ENCODE measurements at places on chromosomes 5 and 9.

DNA sequence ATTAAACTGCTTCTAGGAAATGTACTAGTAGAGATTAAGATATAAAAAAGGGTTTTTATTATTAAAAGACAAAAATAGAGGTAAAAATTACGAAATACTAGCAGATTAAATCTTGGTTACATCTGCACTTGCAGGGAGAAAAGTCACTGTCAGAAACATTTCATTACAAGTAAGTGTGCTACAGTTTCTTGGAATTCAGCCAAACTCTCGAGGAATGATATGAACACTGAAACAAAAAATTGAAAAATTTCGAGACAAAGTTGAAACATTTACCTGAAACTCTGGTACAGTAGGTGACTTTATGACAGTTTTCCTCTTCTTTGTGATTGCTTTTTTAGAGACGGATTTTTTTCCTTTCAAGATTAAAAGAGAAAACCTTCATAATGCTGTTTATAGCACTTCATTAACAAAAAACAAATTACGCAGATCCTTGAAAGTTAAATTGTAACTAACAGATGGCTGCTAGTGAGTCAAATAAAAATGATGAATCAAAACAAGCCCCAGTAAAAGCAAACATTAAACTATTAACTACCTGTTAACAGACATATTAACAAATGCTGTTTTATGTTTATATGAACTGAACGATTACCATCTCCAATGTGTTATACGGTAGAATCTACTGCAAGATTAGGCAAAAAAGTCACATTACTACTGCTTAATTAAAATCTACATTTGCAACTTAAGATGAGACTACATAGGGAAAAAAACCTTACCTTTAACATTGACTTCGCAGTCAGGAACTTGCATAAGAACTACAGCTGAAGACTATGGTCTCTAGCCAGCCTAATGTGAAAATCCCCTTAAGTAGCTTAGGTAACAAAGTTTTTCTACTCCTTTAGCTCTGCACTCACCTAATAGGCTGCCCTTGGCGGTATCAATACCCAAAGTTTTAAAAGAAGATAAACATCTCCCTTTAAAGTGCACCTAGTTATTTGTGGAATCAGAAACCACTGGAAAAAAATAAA lies 61.4 kb downstream of the RANBP6 start:
- DNase-seq = no peak

DNA sequence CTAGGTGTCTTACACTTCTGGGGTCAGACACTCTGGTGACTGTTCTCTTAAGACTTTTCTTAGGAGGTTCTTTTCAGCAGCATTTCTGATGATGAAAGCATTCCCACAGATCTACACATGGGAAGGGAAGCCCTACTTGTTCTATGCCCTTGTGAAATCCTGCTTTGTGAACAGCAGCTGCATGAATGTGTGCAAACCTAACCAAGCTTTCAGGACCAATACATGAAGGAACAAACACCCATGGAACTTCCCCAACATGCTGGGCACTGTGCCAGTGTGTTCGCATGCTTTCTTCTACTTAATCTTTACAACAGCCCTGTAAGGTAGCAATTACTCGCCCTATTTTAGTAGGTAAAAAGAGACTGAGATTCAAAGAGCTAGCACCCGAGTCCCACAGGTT lies 439.9 kb upstream of the KLF4 start:
- DNase-seq = no peak

- no peak for DNase-seq
These were observed 13.6 kb upstream of the CLK4 start for GRCh38 chr5:178640331-178641045.

- no peak for DNase-seq
These were observed 4.5 kb downstream of the SPARC start for GRCh38 chr5:151682240-151682639.

DNA sequence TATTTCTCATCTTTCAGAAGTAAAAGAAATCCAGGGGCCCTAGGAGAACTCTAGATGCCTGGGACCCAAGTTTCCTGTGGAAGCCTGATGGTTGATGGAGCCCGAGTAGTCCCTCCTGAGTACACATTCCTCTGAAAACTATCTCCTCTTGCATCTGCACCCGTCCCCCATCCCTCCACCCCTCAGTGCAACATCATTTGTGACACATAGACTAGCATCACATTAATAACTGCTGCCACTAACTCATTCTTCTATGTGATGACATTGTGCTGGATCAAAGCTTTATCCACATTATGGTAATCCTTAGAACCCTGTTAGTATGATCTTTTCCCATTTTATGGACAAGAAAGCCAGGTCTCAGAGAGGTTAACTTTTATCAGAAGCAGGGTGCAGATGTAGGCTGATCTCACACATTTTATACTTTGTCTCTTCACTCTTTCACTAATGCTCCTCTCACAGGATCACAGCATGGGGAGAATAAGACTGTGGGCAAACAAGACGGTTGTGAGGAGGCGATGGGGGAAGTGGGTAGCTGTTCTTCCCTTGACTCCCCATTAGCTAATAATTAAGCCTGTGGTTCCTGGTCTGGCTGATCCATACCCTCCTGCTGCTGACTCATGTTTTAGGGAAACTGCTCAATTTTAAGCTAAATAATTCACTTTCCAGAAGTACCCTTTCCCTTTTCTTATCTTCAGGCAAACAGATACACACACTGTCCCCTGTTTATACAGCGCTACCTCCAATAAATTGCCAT lies 3.9 kb upstream of the HK3 start:
- DNase-seq = no peak

GRCh38 chr9:132141344-132141947 lies 20.4 kb upstream of the NTNG2 start:
- DNase-seq = no peak

DNA sequence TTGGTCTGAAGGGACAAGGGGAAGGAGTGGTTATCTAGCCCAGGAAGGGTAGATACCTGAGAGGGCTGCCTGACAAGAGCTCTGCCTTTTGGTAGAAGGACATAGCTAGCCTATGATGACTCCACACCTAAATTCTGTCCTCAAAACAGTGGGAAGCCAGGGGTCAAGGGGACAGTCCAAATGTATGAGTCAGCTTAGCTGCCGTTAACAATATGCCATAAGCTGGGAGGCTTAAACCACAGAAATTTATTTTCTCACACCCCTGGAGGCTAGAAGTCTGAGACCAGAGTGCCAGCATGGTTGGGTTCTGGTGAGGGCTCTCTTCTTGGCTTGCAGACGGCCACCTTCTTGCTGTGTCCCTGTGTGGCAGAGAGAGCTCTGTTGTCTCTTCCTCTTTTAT lies 306.4 kb downstream of the NTRK2 start:
- no peak for DNase-seq

GRCh38 chr5:41682641-41683040 lies 172.2 kb upstream of the PLCXD3 start:
- DNase-seq = no peak

DNA sequence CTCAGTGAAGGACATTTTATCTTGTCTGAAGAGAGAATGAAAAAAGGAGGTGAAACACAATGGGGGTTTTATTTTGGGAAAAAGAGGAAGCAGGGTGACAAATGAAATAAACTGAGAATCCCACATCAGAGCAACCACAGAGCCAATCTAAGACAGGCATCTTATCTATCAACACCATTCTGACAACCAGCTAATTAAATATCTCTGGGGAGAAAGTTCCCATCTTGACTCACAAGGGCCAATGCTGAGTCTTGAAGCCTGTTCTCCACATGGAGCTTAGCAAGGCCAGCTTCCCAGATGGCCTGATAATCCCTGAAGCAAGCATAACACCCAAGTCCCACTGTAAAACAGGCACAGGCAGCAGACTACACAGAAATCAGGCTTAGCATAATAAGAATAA lies 30.4 kb downstream of the DPYSL3 start:
- no peak for DNase-seq

GRCh38 chr5:88870285-88870684 lies 12.7 kb downstream of the MEF2C start:
- DNase-seq = no peak

- DNase-seq = peak; percentile 47
These were observed 10.2 kb upstream of the LCP2 start for GRCh38 chr5:170307575-170308465.

DNA sequence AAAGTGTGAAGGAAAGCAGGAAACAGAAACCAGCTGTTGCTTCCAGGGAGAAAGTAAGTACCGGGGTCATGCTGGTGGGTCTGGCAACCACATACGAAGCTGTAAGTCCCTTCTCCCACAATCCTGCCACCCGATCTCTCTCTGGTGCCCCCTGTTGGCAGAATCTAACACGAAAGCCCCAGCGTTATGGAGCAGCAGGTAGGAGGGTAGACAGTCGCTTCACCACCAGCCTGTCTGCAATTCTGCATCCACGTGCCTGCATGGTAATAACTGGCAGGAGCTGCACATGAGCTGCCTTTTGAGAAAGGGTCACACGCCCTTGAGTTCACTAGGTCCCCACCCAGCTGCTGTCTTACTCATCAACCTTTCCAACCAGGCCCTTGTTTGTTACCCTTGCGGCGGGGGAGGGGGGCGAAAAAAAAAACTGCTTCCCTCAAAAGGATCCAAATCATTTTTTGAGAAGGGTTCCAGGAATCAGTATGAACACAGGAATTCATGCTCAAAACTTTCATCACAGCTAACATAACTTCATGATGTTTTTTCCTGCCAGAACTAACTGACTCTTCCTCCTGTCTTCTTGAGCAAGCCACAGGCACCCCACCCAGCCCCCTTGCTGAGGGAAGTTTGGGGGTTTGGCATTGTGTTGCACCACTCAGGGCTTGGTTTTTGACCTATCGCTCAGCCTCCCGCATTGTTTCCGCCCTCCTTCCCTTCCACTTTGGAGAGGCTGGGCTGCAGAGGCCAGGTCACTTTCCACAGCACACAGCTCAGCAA lies 19.6 kb upstream of the TMEM252 start:
- peak; percentile 50 for DNase-seq

DNA sequence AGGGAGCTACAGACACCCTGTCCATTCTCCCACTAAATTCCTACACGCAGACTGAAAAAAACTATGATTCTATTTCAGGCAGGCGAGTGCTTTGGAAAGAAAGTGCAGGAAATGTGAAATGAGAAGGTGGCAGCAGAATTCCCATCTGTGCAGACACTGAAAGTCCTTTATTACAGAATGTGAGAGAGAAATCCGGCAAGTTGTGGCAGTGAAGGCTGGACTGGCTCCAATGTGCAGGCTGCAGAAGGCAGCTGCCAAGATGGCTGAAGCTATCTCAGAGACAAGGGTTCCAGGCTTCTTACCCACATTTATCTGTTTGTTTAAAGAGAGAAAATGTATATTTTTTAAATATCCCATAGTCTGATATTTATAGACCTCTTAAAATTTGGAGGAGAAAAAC lies 161.8 kb upstream of the VLDLR start:
- no peak for DNase-seq

DNA sequence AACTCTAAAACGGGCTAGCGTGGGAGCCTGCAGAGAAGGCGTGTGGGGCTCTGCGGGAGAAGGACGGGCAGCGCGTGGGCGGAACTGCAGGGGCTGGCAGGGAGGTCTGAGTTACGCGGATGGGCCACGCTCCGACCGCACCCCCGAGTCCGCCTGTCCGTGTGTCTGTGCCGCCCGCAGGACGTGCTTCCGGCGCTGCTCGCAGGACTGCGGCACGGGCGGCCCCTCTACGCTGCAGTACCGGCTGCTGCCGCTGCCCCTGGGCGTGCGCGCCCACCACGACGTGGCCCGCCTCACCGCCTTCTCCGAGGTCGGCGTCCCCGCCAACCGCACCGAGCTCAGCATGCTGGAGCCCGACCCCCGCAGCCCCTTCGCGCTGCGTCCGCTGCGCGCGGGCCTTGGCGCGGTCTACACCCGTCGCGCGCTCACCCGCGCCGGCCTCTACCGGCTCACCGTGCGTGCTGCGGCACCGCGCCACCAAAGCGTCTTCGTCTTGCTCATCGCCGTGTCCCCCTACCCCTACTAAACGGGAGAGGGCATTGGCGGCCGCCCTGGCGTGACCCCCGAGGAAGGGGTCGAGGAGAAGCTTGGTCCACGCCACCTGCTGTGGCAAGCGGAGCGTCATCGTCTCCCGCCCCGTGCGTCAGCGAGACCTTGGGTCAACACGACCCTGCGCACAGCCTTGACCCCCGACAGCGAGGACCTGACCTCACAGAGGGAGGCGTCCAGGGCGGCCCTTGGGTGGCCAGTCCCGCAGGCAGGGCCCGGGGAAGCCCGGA lies 11.4 kb upstream of the ASS1 start:
- no peak for DNase-seq

DNA sequence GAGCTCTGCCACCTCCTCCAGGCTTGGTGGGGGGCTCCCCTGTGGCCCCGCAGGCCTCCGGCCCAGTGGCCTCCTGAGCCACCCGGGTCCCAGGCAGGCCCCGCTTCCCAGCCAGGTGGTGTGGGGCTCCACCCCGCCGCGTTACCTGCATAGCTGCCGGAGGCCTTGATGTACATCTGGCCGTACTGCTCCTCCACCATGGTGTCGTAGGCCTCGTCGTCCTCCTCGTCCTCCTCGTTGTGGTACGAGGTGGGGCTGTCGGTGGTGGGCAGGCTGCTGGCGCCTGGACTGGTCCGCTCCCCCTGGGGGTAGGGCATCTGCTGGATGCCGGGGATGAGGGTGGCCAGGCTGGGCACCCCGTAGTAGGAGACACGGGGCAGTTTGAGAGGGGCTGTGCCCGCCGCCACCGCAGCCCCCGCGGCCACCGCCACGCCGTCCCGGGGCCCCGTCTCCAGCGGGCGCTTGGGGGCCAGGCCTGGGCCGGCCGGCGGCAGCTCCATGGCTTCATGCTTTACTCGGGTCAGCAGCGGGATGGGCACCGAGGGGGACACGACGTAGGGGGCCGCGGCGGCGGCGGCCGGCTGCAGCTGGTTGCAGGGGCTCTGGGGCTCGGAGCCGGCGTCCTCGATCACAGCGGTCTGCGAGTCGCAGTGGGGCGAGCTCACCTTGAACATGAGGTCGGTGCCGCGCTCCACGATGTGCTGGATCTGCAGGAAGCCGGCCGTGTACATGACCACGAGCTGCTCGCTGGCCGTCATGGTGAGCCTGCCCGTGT lies 45.4 kb downstream of the NACC2 start:
- DNase-seq = no peak

DNA sequence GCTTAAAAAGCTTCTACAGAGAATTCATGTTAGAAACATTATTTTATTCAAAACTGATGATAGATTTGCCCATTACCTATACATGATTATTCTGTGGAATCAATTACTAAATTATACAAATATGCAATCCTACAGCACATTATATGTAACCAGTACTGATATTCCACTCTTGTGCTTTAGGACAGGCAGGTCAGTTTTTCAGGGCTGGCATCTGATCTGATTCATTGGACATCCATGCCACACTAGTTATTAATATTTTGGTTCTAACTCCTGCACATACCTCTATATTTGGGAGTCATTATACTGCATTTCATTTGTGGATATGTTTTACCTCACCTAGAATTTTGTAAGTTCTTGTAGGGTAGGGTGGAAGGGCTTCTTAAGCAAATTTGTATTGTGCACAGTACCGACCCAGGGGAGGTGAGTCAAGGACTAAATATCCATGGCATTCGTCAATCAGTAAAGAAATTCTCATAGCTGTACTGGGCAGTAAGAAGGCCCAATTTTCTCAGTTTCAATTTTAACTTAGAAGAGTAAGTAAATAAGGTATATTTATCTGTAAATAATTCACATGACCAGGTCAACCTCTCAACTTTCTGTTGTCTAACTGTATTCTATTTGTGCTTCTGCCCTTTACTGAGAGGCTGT lies 33.5 kb downstream of the ELOVL7 start:
- DNase-seq = no peak

GRCh38 chr5:72145348-72145747 lies 38.1 kb downstream of the MAP1B start:
- DNase-seq = no peak

GRCh38 chr9:30197954-30198353 lies 2186.5 kb upstream of the ACO1 start:
- no peak for DNase-seq
